HFFc6 (cell line): ENCODE measurements at places on chromosomes 2 and 18. TPM values are rescaled to one million over a fixed set of nuclear protein-coding genes. Genes with fewer than 3 reads are reported as not detected.

GRCh38 chr2:157746234-157746950 lies 117.7 kb upstream of the ACVR1C start:
- DNase-seq, result peak; percentile 12

- DNase-seq, result no peak
Observed at GRCh38 chr2:176130147-176130956, 847 bp downstream of the HOXD8 start.

GRCh38 chr2:203740871-203741281 lies 34.4 kb downstream of the CD28 start:
- DNase-seq, result peak; percentile 62

DNA sequence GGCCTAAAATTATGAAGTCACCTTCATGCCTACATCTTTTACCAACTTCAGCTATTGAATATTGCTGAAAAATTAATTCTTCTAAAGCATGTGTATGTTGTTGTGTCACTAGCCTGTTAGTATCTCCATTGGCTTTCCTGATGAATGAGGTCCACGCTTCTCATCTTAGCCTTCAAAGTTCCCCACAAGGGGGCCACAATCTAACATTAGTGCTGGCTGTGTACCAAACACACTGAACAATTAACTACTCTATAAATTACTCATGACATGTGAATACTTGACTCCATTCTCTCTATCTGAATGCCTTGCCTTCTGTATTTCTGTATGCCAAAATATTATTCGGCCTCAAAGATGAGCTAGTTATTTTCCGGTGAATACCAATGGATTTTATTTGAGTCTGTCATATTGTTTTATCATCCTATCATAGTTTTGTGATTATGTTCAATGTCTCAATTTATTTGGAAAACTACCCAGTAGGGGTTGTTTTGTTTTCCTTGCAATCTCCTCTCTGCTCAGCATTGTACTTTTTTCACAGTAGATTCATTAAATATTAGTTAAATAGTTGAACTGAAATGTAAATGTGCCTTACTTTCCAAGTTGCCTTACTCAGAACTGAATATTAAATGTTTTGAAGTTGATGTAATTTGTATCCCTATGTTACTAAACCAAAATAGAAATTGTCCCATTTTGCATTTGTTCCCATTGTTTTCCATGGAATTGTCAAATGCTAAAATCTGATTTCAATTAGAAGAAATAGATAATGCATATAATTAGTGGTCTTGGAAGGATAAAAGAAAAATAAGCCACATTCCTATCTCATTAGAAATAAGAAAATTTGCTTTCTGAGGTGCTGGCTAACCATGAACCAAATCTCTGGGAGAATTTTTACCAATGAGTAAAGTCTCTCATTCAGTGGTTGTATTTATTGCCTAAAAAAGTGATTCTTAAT lies 208.4 kb upstream of the COL3A1 start:
- peak; percentile 29 for DNase-seq

GRCh38 chr2:195392446-195393336 lies 264.3 kb upstream of the SLC39A10 start:
- no peak for DNase-seq

DNA sequence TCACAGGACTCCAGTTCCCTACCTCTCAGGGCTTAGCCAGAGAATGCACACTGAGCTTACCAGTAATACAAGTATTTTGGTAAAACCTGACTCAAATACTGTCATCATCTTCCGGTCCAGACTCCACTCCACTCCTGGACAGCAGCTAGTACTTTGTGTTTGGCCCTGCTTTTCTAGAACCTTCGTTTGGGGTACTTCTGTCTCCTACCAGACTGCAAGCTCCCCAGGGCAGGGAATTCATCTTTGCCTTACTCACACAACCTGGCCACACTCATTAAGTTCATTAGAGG lies 108.9 kb upstream of the CDC42EP3 start:
- DNase-seq, result peak; percentile 65

GRCh38 chr2:30185178-30185577 lies 38.4 kb downstream of the YPEL5 start:
- no peak for DNase-seq

DNA sequence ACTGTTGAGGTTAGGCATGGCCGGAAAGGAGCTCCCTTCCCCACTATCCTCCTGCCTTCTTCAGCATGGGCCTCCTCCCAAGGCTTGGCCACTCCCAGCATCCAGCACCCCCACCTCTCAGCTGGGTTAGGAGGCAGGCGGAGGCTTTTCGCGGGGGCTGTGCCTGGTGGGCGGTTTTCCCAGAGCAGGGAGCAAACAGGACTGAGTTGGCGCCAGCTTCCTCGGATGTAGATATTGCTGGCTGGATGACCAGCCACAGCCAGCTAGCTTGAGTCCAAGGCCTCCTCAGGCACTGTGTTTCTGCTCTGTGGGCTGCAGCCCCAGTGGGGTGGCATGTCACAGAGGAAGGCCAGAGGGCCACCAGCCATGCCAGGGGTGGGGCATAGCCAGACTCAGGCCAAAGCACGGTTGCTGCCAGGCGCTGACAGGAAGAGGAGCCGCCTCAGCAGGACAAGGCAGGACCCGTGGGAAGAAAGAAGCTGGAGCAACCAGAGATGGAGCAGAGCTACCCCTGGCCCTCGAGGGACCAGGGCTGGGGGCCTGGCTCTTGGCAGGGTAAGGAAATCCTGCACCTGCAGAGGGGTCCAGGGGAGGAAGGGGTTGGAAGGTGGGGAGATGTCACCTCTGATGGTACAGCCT lies at the start of gene TCF23:
TCF23 (plus strand) TSS at position 204 of the 639 bp plus-strand sequence; CDS start at position 334, 130 bp downstream.
- no peak for DNase-seq

DNA sequence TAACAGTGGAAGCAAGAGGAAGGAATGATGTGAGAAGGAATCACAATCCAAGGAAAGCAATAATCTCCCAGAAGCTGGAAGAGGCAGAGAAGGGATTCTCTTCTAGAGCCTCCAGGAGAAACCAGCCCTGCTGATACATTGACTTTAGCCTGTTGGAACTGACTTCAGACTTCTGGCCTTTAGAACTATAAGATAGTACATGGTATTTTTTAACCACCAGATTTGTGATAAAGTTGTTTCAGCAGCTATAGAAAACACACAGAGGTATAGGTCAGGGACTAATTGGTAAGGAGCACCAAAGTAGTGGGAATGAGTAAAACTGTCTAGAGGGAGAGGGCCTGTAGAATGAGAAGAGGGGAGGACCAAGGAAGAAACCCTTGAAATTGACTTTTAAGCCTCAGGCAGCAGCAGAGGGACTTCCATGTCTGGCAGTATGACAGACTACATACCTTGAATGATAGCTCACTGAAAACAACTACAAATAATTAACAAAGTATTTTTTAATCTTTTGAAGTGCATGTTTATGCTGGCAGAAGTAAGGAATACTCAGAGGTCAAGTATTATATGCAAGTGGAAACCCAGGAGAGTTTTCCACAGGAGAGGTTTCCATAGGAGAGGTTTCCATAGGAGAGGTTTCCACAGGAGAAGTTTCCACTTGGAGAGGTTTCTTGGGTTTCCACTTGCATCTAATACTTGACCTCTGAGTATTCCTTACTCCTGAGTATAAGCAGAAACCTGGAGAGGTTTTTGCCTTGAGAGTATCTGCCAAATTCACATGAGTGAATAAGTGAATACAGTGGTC lies 33.8 kb upstream of the TMEM17 start:
- peak; percentile 18 for DNase-seq

- no peak for DNase-seq
Observed at GRCh38 chr2:8271461-8271860, 410.4 kb upstream of the ID2 start.

DNA sequence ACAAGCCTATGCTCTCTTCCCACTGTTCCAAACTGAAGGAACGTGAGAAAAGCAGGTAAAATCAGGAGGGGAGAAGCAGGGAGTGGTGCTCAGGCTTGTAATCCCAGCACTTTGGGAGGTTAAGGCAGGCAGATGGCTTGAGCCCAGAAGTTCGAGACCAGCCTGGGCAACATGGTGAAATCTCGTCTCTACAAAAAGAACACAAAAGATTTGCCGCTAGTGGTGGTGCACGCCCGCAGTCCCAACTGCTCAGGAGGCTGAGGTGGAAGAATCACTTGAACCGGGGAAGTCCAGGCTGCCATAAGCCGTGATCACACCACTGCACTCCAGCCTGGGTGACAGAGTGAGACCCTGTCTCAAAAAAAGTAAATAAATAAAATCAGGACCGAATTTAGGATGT lies 1.3 kb upstream of the TMSB10 start:
- DNase-seq, result no peak

DNA sequence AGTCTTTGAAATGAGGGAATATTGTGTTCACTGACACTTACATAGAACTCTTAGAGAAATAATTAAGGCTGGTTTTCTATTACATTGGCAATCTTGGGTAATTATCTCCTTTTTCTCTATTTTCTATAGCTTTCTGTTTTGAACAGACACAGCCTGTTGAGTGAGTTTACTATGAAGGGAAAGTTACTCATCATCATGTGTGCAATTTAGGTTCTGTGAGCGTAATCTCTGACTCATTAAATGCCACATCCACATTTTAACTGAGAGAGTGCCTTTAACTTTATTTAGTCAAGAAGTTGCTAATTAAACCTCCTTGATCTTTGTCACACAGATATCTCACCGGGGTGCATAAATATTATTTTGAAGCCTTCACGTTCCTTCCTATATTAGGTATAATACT lies 174.0 kb upstream of the SLC8A1 start:
- peak; percentile 73 for DNase-seq

GRCh38 chr2:177651833-177652232 lies 259.3 kb downstream of the AGPS start:
- no peak for DNase-seq

DNA sequence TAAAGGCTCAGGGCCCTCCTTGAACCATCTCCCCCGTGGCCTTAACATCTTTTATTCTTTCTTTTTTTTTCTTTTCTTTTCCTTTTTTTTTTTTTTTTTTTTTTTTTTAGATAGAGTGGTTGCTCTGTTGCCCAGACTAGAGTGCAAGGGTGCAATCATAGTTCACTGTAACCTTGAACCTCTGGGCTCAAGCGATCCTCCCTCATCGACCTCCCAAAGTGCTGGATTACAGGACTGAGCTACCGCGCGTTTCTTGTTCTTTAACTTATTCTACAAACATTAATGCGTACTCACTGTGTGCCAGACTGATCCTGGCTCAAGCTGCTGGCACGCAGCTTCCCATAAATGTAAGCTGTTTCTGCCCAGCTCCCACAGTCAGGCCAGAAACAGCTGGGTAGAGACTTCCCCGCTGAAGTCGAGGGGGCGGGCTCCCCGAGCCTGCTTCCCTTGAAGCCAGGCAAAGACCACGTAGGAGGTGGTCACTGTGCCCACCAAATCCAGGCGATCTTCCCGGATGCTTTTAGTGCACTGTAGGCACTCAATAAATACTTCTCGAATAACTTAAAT lies 29.2 kb upstream of the ATP6V1B1 start:
- DNase-seq, result no peak

DNA sequence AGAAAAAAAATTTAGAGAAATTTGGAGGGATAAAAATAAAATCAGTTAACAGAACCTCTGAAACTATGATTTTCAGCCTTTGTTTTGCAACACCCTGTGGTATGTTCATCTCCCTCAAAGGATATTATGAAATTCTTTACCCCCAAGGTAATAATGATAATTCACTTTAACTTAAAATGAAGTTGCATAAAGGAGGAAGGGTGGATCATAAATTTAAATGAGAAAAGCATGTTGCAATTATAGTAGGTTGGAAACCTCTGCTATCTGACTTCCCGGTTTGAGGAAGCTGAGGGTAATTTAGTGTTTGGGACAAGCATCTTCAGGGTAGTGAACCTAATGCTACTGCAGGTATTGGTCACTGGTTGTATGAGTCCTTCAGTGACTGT lies 102.9 kb downstream of the BABAM2 start:
- no peak for DNase-seq

- DNase-seq, result no peak
Observed at GRCh38 chr18:33201509-33201926, 239.0 kb downstream of the CCDC178 start.

DNA sequence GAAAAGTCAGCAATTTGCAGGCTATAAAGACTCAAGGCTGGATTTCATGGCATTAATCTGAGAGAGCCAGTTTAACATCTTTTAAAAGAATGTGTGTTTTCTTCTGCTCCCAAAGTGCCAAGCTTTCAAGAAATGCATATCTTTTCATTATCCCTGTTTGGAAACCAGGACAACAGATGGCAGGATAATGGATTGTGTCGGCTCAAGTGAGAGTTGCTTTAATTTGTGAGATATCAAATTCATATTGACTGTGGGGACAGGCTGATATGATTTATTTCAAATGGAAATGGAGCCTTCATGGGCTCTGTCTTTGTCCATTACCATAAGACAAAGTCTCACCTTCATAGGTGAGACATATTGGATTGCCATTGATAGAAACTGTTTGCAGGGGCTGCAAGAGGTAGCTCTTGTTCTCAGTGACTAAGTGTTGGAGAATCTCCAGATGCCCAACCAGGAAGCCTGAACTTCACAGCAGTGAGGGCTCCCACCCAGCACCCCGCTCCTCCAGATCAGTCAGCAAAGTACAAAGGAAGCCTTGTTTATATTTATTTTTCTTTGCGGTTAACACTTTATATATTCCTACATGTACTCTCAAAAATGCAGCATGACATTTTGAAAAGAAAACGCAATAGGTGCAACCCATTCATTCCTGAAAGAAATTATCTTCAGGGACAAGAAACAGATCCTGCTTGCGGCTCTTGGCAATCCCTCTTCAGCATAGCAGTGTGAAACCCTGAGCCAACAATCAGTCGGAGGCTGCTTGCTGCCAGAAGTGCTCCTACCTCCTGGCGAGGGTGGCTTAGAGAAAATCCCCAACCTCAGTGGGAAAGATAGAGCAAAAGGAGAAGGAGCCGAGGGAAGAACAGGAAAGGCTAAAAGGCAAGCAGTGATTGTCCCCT lies 65.8 kb upstream of the ATL2 start:
- no peak for DNase-seq

C1QL2 gene
- total RNA-seq, result not detected in 3 replicates

NT5C1B gene
- not detected in 3 replicates for total RNA-seq

ABCB11 gene
- 0.02 TPM in 1 of 3 replicates, not detected in the others for total RNA-seq

PTPRN gene
- 8.6 to 17.5 TPM (median 8.7 TPM) in 3 replicates for total RNA-seq

GALNT3 gene
- 0.27 to 1.7 TPM (median 0.44 TPM) in 3 replicates for total RNA-seq

PSMA8 gene
- total RNA-seq, result not detected in 3 replicates

TRIM43B gene
- total RNA-seq, result not detected in 3 replicates
